ENCODE measurements at places on chromosomes 6 and 20. TPM values are rescaled to one million over a fixed set of nuclear protein-coding genes. Genes with fewer than 3 reads are reported as not detected.
A peak's percentile ranks its signal among the peaks of the same experiment; 100 is the strongest.

SMIM26 gene
- total RNA-seq = 18.3 TPM

ACOT8 gene
- 84.6 TPM for total RNA-seq

CTCFL gene
- total RNA-seq = not detected

ANKRD6 gene
- 9.4 TPM for total RNA-seq

- H3K4me3 ChIP-seq = no peak overlapping the region
- H3K4me1 ChIP-seq = no peaks in the 10 kb centered on the region
- H3K27me3 ChIP-seq = no peaks in the 10 kb centered on the region
Measured at GRCh38 chr6:105282631-105283585, 103.1 kb upstream of the POPDC3 start.

- H3K36me3 ChIP-seq = no peaks in the 10 kb centered on the region
- H3K27me3 ChIP-seq = peaks cover 100% of the 10 kb centered on the region
- no peak for DNase-seq
- no peak overlapping the region for H3K4me3 ChIP-seq
- no peak overlapping the region for H3K27ac ChIP-seq
Measured at GRCh38 chr6:100464162-100464851, 414 bp downstream of the SIM1 start.

GRCh38 chr6:45513843-45514242 lies 136.1 kb upstream of the SUPT3H start:
- no peaks in the 10 kb centered on the region for H3K4me1 ChIP-seq
- H3K36me3 ChIP-seq = no peaks in the 10 kb centered on the region
- no peak overlapping the region for H3K4me3 ChIP-seq
- no peaks in the 10 kb centered on the region for H3K27me3 ChIP-seq
- DNase-seq = no peak

- no peak for DNase-seq
- no peak overlapping the region for H3K27ac ChIP-seq
- no peaks in the 10 kb centered on the region for H3K36me3 ChIP-seq
- H3K4me3 ChIP-seq = no peak overlapping the region
Measured at GRCh38 chr6:156269751-156270369, 507.3 kb upstream of the ARID1B start.

DNA sequence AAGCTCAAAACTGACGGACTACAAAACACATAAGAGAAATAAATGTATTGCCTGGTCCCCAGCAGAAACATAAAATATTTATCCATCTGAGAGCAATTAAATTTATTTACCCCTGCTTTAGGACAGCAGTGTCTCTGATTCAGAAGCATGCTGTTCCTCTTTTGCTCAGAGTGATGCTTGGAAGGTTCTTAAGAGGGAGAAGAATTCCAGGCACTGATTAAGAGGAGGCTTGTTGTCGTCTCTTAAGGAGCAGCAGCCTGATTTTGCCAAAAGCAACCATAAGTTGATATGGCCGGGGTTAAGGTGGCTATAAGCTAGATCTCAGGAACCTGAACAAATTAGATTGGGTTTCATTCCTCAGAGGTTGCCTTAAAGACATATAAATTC lies 25.8 kb downstream of the CAP2 start:
- no peaks in the 10 kb centered on the region for H3K27me3 ChIP-seq
- no peak overlapping the region for H3K4me3 ChIP-seq
- H3K4me1 ChIP-seq = no peaks in the 10 kb centered on the region

- no peak for DNase-seq
- no peak overlapping the region for H3K4me3 ChIP-seq
- H3K27me3 ChIP-seq = no peaks in the 10 kb centered on the region
- no peak overlapping the region for H3K27ac ChIP-seq
- no peaks in the 10 kb centered on the region for H3K36me3 ChIP-seq
Measured at GRCh38 chr6:133047065-133047665, 194.0 kb upstream of the EYA4 start.

DNA sequence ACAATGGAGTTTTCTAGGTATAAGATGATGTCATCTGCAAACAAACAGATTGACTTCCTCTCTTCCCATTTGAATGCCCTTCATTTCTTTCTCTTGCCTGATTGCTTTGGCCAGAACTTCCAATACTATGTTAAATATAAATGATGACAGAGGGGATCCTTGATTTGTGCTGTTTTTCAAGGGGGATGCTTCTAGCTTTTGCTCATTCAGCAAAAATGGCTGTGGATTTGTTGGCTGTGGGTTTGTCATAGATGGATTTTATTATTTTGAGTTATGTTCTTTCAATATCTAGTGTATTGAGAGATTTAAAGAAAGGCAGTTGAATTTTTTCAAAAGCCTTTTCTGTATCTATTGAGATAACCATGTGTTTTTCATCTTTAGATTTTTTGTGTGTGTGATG lies 662.4 kb upstream of the EYS start:
- no peak overlapping the region for H3K4me3 ChIP-seq
- H3K36me3 ChIP-seq = no peaks in the 10 kb centered on the region
- DNase-seq = no peak
- H3K4me1 ChIP-seq = no peaks in the 10 kb centered on the region
- H3K27ac ChIP-seq = no peak overlapping the region

DNA sequence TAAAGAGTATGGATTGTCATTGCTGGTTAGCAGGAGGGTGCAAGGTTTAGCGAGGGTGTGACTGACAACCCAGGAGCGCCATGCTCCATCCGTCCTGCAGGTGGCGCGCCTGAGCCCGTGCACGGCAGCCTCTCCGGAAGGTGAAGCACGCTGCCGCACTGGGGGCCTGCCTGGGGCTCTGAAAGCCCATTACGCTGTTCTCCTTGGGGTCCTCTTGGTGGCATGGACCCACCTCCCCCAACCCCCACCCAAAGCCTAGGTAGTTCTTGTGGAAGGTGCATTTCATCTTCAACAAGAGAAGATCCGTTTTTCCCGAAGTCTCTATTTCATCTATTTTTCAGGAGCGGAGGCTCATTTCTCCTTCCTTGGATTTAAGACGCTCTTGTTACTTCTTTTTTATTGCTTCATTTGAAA lies 197.4 kb upstream of the KCNG1 start:
- H3K36me3 ChIP-seq = no peaks in the 10 kb centered on the region
- no peak overlapping the region for H3K27ac ChIP-seq
- DNase-seq = peak; percentile 51
- H3K4me1 ChIP-seq = no peaks in the 10 kb centered on the region
- H3K4me3 ChIP-seq = no peak overlapping the region

DNA sequence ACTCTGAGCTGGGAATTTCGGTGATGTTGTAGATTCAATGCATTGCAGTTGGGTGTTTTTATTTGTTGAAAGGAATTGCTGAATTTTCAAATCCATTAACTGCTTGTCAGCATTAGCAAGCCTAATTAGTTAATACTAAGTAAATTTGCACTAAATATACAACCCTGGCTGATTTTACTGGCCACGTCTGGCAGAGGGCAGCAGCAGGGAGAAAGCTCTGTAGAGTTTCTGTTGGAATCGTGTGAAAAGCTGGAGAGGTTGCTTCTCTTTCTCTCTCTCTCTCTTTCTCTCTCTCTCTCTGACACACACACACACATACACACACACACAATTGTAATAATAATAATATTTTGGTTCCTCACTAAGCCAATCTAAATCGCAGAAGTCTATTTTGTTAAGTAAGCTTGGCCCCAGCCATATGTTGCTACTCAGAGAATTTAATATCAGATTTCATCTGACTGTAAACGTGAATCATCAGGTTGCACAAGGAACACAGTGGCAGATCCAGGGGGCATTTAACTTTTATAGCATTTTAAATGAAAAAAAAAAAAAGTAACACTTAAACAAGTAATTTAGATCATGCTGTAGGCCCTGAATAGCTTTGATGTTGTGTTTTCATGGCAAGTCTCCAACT lies 289.5 kb downstream of the ESR1 start:
- no peak overlapping the region for H3K27ac ChIP-seq
- H3K36me3 ChIP-seq = no peaks in the 10 kb centered on the region
- H3K4me3 ChIP-seq = no peak overlapping the region
- no peak for DNase-seq
- no peaks in the 10 kb centered on the region for H3K27me3 ChIP-seq
- no peaks in the 10 kb centered on the region for H3K4me1 ChIP-seq

Measured in transverse colon (tissue), 4 donors.